ENCODE measurements at places on chromosomes 12 and 14.

DNA sequence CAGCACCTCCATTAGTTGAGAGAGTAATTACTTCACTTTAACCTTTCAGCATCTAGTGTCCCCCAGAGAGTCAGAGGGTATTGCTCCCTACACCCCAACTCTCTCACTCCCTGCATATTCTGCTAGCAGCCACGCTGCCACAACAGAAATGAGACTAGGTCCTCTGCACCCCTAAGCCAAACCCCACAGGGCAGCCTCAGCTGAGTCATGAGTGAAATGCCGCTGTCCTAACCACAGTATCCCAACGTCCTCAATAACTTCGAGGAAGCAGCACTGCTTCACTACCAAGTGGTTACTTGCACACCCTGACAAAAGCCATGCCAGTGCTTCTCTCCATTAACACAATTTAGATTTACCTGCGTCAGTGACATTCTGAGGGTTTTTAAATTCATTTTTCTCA lies 6.9 kb upstream of the LYZ start:
- DNase-seq = no peak

- no peak for DNase-seq
These were observed 242.1 kb downstream of the CACNA1C start for GRCh38 chr12:2294651-2295475.

- DNase-seq = no peak
These were observed 15.3 kb downstream of the CCDC88C start for GRCh38 chr14:91402348-91402747.

DNA sequence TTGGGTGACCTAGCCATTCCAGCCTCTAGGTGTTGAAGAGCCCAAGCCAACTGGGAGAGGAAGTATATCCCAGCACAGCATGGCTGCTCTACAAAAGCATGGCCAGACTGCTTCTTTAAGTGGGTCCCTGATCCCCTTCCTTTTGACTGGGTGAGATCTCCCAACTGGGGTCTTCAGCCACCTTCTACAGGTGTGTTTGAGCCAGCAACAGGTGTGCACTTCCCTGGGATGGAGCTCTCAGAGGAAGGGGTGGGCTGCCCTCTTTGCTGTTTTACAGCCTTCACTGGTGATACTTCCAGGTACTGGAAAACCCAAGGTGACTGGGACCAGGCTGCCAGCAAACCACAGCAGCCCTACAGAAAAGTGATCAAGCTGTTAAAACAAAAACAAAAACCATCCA lies 14.2 kb upstream of the GNS start:
- no peak for DNase-seq

DNA sequence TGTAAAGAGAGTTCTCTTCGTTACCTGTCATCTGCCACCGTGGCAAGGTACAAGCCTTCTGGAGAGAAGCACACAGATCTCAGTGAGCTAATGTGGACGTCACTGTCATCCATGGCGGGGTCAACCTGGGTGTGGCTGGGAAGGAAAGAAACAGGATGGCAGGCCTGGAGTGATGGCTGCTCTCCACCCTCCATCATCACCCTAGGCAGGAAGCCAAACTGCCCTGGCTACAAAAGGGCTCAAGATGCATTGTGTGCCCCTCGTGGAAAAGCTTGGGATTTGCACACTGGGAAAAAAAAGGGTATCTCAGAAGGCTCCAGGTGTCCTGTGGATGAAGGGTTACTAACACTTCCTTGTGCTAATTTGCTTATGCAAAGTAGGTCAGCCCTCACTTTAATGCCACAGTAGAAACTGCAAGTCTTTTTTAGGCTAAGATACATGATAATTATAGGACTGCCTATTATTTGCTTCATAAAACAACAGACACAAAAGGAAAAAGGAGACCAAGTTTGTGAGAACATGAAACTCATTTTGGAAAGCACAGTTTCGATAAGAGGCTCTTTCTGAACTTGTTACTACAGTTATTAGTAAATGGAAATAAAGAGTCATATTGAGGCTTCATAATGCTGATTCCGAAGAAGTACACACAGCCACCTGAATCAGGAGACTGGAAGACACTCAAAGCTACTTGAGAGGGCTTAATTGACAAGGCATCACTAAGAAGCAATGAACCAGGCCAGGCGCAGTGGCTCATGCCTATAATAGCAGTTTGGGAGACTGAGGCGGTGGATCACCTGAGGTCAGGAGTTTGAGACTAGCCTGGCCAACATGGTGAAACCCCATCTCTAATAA lies 18.9 kb downstream of the RFC5 start:
- DNase-seq = no peak

DNA sequence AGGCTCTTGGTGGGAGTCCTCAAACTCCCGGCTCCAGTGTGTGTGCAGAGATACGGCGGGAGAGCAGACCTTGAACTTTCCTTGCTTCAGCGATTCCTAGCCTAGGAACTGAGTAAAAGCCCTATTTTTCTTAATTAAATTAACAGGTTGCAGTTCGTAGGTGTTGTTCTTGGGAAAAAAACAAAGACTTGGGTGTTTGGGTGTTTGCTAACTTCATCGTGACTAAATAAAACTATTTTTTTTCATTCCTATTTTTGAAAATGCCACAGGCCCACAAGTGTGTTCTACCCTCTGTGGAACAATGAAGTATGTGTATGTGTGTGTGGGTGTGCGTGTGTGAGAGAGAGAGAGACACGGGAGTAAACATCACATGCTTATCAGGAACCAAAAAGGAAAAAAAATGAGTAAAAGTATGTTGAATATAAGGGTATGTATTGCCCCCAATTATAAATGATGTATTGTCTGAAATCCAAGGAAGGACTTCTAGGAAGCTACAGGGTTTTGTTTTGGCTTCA lies 651 bp downstream of the TMEM117 start:
- no peak for DNase-seq
